Umbilical cord (tissue), 2 donors: ENCODE measurements at places on chromosomes 5 and 9. TPM values are rescaled to one million over a fixed set of nuclear protein-coding genes. Genes with fewer than 3 reads are reported as not detected.

HNRNPA0 gene
- 28.6 TPM for total RNA-seq

- DNase-seq, result no peak
These were observed 188.0 kb downstream of the GOLPH3 start for GRCh38 chr5:31986101-31986500.

DNA sequence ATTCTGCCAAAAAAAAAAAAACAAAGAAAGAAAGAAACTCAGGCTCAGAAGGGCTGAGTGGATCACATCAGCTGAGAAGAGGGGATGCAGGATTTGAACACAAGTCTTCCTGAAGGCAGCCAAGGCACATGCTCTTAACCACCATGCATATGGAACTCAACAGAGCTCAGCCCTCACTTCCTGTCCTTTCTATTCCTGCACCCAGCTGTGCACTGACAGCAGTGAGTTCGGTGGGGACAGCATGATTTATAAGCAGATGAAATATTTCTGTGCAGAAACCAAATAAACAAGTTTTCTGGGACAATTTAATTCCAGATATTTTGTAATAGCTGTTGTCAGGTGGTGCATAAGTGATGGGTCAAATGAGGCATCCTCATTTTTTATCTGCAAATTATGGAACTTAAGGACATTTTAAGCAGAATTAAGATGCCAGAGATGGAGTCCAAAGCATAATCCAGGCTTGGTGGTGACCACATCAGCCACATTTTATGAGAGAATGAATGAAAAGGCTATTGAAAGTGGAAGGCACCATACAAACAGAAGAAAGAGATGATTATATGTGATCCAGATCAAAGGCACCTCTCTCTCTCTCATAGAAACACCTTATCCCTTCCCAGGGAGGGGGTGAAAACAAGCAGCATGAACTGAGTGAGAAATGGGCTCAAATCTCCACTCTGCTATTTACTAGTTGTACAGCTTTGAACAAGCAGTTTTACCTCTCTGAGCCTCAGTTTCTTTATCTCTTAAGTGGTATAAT lies 303.6 kb upstream of the MSX2 start:
- DNase-seq, result no peak

GRCh38 chr5:78271766-78272165 lies 22.7 kb downstream of the AP3B1 start:
- DNase-seq, result no peak

GRCh38 chr5:51484326-51484725 lies 101.1 kb downstream of the ISL1 start:
- no peak for DNase-seq

DNA sequence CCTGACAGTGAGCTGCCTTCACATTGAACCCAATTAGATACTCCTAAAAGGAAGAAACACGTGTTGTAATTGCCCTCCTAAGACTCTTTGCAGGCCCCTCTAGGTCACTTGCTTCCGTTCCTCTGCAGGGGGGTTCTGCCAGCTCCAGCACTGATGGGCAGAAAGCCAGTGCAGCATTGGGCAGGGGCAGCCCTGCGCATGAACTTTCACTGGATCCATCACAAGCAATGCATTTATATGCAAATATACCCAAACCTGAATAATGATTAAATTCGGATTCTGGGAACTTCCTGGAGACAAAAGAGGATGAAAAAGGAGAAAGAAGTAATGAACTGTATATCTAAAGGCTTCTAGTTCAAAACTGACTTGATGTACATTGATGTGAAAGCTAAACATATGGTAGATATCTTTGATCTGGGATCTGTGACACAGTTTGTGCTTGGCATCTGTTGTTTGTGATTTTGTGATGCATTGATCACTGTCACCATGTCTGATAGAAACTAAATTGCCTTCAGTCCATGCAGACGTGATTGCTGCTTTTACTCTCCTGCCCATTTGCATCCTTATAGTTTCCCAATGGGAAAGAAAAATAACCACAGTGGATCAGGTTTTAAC lies 313.4 kb downstream of the DEPDC1B start:
- DNase-seq, result no peak

GLRA1 gene
- total RNA-seq, result not detected

DNA sequence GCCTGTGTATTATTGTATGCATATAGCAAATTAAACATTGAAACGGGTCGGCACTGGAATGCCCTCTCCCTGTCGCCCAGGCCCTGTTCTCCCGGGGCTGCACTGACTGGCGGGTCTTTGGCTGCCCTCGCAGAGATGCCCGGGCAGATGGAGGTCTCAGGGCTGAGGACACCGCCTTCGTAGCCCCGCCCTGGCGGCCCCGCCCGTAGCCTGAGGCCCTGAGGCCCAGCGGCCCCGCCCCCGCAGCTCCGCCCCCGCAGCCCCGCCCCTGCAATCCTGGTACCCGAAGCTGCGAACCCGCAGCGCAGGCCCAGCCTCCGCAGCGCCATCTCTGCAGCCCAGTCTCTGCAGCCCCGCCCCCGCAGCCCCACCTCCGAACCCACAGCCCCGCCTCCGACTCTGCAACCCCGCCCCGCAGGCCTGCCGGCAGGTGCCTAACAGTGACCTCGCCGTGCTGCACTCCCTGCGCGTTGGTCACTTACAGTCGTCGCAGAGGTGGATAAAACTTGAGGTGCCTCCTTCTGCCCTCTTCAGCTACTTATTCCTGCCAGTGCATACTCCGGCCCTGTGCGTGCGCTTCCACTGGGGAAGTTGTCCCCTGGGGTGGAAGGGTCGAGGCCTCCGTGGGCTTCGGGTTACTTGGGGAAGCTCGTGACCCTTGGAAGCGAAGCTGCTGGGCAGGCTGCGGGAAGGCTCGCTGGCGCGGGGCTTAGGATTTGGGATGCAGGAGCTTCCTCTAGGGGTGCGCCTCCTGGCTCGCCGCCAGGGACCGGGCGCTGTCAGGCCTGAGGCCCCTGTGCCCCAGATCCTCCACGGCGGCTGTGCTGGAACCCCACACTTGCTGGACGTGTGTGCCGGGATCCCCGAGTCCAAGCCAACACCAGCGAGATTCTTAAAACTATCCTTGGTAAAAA lies 72.3 kb downstream of the ICE1 start:
- DNase-seq, result peak; percentile 7

- DNase-seq, result no peak
These were observed 18.9 kb downstream of the ZNF169 start for GRCh38 chr9:94277885-94278536.

- no peak for DNase-seq
These were observed 182.8 kb upstream of the SLC27A6 start for GRCh38 chr5:128782446-128782845.

- no peak for DNase-seq
These were observed 171.2 kb upstream of the ACTBL2 start for GRCh38 chr5:57653636-57654290.

ARL10 gene
- total RNA-seq, result 8.9 TPM

- no peak for DNase-seq
These were observed 45.7 kb downstream of the TSPAN17 start for GRCh38 chr5:176692839-176693476.

C9orf78 gene
- total RNA-seq, result 49.1 TPM

DNA sequence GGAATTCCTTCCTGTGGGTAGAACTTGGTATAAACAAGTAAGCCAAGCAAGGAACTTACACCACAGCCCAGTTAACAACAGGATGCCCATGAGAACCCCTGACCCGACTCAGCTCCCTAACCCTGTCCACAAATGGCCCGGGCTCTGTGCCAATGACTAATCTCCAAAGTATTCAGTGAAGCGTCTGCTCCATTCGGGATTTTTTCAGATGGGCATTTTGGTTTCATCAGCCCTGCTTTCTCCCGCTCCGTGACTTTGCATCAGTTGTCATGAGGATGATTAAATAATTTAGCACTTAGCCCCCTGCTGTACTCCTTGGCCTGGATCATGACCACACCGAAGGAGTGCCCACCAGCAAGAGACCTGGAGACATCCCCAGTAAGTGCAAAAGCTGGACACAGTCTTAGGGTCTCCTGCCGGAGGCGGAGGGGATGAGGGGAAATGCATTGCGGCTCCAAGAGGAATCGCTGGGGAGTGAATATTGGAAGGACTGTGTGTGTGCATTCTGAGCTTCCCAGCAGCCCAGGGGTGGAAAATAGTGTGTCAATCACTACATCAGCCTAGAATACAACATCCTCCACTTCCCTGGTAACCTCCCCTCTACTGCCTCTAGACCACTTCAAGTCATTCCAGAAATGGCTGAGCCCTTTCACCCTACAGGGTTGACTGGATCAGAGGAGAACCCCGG lies 41.4 kb upstream of the DNAH5 start:
- DNase-seq, result no peak

FOXD4 gene
- 3.4 TPM for total RNA-seq

DNA sequence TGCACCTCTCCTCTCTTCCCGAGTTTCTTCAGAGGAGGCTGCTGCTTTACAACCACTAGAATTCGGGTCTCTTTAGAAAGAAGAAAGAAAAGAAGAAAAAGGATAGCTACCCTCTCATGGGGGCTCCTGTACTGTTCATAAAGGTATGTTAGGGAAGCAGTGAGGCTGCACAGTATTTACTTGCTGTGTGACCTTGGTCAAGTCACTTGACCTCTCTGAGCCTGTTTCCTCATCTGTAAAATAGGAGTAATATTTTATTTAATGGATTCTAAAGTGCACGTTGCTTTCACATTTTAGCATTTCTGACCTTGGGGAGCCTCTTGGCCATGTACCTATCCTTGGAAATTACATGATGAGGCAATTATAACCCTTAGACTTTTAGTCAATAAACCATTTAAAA lies 88.8 kb downstream of the SETX start:
- DNase-seq, result no peak

SLC6A3 gene
- 0.96 TPM for total RNA-seq

GRCh38 chr5:54249210-54250028 lies 61.0 kb downstream of the ARL15 start:
- DNase-seq, result no peak

DNA sequence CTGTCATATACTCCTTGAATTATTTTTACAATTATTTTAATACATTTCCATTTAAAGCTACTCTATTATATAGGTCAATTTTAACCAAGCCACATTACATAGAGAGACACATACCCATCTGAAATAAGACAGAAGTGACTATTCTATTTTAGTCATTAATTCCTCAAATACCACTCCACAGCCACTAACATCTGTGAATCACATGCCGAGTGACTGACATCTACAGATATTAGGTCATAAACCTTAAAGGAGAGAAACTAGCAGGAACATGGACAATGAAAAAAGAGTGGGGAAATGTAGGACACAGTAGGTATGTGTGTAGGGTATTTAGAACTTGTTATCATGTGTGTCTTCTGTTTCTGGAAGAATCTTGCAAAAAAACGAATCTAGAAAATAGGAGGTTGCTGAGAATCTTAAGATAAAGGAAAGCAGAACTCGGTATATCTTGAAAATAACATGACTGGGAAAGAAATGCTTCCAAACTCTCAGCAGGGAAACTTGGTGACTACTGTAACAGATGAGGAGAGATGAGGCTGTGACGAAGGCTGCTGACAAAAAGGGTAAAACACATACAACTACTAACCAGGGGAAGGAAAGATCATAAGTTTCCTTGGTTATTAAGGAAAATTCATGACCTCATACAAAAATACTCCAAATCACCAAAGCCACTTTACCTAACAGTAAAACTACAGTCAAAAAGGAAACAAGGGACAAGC lies 84.6 kb downstream of the PLPP1 start:
- peak; percentile 40 for DNase-seq

GRCh38 chr5:1508659-1509290 lies 15.0 kb downstream of the LPCAT1 start:
- DNase-seq, result no peak

DNA sequence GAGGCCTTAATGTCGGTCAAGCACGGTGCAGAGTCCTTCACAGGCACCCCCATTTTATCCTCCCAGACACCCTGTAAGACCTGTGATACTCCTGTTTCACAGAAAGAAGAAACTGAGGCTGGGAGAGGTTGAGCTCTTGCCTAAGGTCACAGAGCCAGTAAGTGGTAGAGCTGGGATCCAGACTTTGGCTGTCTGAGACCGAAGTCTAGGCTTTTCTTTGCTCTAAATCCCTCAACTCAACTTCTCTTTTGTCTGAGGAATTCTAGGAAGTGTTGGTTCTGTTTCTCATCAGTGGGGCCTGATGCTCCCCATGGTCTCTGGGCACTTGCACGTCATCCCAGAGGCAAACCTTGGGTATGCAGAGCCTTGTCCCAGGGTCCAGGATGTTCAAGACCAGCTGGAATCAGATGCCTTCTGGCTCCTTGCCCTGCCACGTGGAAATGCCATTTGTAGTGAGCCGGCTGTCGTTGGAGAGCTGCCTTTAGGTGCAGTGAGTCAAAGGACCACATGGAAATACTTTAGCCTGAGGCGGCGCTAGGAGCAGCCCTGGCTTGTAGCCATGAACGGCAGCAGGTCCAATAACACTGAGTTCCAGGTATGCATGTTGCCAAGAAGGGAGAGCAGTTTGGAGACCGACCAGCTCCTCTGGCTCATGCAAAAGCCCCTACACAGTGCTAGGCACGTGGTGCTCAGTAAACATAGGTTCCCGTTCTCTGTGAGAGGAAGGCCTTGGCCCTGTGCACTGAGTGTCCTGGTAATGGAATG lies 9.2 kb downstream of the DCANP1 start:
- peak; percentile 95 for DNase-seq

QSOX2 gene
- total RNA-seq, result 3.1 TPM

CCDC69 gene
- 20.0 TPM for total RNA-seq

TLX3 gene
- not detected for total RNA-seq

OR1L8 gene
- not detected for total RNA-seq

- DNase-seq, result no peak
These were observed 63.3 kb downstream of the FREM1 start for GRCh38 chr9:14846871-14847311.

- DNase-seq, result no peak
These were observed 56.7 kb upstream of the TAF11L2 start for GRCh38 chr5:17441351-17441750.

B4GALT7 gene
- 26.0 TPM for total RNA-seq

GPRIN1 gene
- total RNA-seq, result 0.72 TPM

HDAC3 gene
- total RNA-seq, result 59.9 TPM

- DNase-seq, result peak; percentile 87
These were observed 56.1 kb upstream of the PHYKPL start for GRCh38 chr5:178288401-178289368.

DNA sequence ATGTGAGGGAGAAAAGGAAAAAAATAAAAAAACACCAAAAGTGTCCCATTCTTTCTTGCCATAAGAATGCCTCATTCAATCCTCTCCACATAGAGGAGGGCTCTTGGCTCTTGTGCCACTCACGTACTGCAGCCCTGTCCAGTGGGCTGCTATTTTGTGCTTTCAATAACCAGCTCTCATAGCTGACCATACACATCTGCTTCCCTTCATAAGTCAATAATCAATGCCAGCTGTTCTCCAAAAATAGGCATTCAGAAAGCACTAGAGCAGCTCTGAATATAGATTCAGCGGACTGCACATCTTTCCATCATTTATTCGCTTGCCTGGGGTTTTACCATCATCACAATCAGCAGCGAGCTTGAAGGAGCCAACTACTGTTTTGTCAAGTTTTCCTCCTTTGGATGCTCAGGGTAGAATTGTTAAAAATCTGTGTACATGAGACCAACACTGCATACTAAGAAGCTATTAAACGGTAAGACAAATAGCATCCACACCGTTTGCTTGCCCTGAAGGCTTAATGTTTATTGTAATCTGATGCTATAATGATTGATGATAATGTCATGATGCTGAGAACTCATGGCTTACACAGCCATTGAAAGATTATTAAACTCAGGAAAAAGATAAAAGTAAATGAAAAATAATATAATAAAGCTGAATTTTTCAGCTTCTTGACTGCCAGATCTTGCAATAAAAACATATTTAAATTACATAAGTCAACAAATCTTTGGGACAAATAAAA lies 80.0 kb downstream of the OXCT1 start:
- no peak for DNase-seq

MTMR12 gene
- 33.9 TPM for total RNA-seq

SLC27A6 gene
- 28.2 TPM for total RNA-seq
